ENCODE measurements at places on chromosomes 5 and 9. TPM values are rescaled to one million over a fixed set of nuclear protein-coding genes. Genes with fewer than 3 reads are reported as not detected.

The GLRA1 gene
- not detected for total RNA-seq

The SPATA31E1 gene
- total RNA-seq, result not detected

The SLC6A3 gene
- not detected for total RNA-seq

DNA sequence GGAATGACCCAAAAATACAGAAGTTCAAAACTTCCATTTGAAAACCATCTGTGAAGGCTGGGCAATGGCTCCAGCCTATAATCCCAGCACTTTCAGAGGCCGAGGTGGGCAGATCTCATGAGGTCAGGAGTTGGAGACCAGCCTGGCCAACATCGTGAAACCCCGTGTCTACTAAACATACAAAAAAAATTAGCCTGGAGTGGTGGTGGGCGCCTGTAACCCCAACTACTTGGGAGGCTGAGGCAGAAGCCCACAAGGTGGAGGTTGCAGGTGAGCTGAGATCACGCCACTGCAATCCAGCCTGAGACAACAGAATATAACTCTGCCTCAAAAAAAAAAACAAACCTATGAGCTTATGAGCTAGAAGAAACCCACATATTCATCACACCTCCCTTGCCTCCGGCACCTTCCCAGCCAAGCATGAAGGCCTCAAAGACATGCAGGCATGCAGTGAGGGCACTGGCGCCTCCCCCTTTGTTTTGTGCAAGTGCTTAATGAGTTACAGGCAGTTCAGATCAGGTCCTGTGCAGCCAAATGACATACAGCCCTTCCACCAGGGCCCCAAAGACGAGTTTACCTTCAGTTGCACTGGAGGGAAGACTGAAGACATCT is 9.9 kb downstream of the HNRNPH1 start:
- no peak for DNase-seq

GRCh38 chr5:61631438-61631941 is 299.4 kb downstream of the ZSWIM6 start:
- peak; percentile 32 for DNase-seq
